ENCODE measurements at places on chromosomes 6 and 20.

DNA sequence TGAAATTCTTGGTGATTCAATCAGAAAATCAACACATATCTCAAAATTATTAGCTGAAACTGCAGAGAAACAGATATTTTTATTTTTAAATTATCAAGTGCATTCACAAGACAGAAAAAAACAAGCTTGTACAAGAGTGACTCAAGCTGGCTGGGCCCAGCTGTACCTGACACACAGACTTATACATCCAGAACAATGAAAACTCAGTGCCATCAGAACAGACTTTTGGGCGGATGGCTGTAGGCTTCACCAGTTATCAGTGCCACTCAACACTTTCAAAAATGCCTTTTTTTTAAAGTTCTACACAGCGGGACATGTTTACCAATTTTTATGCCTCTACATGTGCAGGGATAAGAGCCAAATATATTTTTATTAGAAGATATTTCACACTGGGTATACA, 102.8 kb downstream of the MYB start:
- DNase-seq = no peak

DNA sequence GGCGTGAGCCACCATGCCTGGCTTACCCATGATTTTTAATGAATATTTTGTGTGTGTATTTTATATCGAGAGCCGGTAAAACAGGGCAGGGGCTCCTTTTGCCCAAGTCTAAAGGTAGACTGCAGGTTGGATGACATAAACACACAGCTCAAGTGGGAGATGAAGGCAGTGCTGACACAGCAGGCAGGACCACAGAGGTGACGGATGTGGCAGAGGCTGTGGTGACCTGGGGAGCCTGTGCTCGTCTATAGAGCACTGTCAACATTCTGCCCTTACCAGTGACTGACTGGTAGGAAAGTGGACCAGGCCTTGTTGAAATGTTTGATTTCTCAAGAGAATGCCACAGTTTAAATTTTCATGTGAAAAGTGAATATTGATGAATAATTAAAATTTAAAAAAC, 137.5 kb downstream of the ZFP64 start:
- DNase-seq = no peak

- DNase-seq = no peak
Measured at GRCh38 chr6:158609455-158610155, 34.9 kb downstream of the DYNLT1 start.

- no peak for DNase-seq
Measured at GRCh38 chr20:17419479-17420041, 111.6 kb downstream of the BFSP1 start.

DNA sequence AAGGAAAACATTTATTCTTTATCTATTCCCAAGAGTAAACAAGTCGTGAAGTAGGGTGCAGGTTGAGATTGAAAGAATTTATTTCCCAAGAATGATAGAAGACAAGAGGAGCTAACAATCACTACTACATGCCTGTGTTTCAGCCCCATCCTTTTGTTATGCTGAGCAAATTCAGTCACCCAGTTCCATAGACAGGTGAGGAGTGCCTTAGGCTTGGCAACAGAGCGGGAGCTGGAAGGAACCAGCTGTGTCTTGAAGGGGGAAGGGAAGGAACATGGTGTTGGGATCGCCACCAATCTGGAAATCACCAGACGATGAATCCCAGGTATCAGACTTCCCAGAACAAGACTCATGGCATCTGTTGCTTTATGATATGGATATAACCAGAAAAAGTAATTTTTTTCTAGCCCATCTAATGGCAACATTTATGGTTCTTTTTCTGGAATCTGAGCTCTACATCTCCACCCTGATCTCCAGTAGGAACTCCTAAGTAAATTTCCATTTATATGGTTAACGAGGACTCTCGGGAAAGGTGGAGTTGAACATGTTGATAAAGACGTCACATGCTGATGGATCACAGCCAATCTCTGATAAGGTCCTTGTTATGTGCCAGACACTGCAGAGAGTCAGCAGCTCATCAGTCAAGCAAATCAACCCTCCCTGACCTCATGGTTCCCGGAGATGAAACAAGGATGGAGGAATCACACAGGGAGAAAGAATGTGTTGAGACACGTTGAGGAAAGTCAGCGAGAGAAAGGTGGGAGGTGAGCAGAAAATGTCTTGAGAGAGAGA, 344.9 kb downstream of the SMOC2 start:
- DNase-seq = no peak
